Stimulated activated CD4-positive, alpha-beta T cell treated with anti-CD3 and anti-CD28 coated beads, TNF-alpha, amount 100 ng/mL, for 48 hours (primary cell): ENCODE measurements at places on chromosomes 1 and 21.

- DNase-seq = no peak
Measured at GRCh38 chr21:20207335-20207734, 790.9 kb upstream of the NCAM2 start.

DNA sequence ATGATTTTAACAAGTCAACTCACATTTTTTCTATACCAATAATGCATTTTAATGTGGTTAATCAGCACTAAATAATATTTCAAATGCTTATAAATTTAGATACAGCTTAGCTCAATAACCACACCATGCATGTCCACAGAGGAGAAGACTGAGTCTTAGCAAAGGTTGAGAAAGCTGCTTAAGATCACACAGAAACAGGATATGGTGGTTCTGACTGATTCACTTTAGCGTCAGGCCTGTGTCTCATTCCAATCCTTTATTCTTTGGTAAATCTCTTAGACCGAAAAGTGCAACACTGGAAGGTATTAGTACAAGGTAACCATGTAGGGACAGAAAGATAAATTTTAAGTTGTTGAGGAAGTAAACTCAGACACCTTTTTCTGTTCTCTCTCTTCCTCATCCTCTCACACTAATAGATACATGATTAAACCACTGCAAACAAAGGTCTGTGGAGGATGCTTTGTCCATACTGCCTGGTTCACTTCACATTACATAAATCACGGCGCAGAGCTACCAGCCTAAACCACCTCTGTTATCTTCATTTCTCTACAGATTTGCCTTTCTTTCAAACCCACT lies 139.0 kb downstream of the DPYD start:
- DNase-seq = no peak

DNA sequence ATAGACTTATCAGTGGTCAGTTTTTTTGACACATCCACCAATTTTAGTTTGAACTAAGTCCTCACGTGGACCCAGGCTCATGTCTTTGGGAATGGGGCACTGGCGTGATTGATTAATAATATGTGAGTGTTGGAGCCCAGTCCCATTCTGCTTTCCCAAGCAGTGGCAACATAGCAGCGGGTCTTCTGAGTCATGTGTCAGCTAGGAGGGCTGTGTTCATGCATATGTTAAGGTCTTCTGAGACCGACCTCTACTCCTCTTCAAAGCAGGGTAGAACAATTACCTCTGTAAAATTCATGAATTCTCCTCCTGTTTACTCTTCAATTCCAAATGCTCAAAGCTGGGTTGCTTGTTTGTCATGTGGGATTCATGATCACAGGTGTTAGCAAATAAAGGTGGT lies 291.3 kb downstream of the CAMTA1 start:
- no peak for DNase-seq

- DNase-seq = peak; percentile 8
Measured at GRCh38 chr21:37532868-37533780, 166.6 kb downstream of the DYRK1A start.

DNA sequence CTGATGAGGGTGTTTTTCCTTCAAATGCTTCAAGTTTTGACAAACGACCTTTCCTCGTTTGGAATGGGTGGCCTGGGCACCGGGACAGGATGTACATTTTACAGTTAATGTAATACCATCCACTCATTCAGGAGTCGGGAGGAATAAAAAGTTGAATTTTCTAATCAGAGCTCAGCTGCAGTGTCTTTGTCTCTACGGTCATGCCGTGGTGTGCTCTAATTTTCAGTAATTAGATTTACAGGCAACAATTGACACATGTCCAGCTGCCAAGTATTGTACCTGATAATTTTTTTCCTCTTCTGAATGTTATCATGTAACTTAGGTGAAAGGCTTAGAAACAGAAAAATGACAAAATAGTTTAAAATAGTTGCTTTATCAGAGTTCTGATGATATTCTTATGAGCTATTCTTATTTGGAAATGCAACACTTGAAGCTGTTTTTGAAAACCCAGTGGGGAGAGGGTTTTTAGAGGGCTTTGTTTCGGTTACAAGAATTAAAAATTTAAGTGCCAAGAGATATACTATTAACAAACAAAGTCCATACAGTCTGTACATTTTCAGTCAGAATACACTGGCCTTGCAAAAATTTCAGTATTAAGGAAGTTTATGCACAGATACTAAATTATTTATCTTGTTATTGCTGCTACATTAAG lies 1.0 kb downstream of the CDKN2C start:
- DNase-seq = no peak

- DNase-seq = no peak
Measured at GRCh38 chr1:85898861-85899260, 190.6 kb upstream of the ZNHIT6 start.

- no peak for DNase-seq
Measured at GRCh38 chr1:149903836-149904491, 4.6 kb downstream of the BOLA1 start.

- no peak for DNase-seq
Measured at GRCh38 chr1:231639819-231640218, 13.2 kb downstream of the DISC1 start.

GRCh38 chr1:28078680-28079626 lies 9.5 kb downstream of the EYA3 start:
- DNase-seq = no peak

DNA sequence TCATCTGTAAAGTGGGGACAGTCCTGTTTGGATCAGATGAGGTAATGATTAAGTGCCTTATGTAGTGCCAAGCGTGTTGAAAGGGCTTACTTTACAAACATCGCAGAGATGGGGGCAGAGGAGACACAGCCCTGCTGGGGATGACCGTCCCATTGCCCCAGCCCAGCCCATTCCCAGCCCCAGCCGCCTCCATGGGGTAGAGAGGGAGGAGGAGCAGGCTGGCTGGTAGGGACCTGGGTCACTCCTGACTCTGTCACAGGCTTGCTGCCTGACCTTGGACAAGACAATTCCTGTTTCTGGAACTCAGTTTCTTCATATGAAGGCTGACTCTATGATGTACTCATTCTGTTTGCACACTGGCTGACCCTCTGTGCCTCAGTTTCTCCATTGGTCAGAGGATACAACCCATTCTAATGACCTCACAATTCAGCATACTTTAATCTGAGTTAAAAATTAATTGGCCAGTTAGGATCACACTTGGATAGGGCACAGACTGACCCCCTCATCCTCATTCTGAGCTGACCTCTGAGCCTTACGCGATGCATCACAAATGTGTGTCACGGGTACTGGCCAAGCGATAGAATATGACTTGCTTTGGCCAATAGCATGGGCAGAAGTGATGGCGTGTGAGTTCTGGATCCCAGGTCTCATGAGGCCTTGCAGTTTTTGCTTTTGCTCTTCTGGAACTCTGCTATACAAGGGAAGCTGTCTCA lies 91.1 kb downstream of the PTPRU start:
- no peak for DNase-seq

GRCh38 chr1:204178487-204179281 lies 12.5 kb upstream of the REN start:
- no peak for DNase-seq

DNA sequence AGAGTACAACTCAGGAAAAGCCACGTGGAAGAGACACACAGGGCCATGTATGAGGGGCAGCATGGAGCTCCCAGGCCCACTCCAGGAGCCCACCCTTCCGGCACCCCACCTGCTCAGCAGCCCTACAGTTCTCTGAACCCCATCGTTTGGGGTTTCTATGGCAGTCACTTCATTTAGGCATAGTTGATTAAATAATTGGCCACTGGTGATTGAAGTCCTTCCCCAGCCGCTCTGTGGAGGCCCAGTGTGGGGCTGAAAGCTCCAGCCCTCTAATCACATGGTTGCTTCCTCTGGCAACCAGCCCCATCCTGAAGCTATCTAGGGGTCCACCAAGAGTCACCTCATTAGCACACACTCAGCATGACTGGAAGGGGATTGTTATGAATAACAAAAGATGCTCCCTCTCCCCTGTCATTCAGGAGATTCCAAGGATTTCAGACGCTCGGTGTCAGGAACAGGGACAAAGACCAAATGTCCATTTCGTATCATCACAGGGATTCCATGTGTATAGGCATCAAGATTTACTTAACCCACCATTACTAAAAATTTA lies 12.2 kb upstream of the S100A7A start:
- no peak for DNase-seq

GRCh38 chr1:71049951-71050598 lies 2.5 kb upstream of the PTGER3 start:
- no peak for DNase-seq

DNA sequence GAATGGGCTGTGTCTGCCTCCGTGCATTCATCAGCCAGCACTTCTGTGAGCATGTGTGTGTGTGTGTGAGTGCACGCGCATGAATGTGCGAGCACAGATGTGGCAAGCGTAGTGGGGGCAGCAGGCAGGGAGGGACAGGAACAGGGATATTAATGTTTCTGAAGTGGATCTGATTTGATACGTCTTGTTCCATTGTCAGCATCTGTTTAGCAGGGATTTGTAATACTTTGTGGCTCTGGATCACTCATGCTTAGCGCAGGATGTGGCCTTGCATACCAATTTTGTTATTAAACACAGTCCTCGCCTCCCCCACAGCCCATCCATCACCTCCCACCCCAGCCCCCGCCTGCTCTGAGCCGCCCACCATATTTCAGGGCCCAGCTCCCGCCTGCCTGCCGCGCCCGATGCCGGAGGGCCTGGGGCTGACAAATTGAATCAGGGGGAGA lies 52.4 kb downstream of the TMEM53 start:
- DNase-seq = no peak

GRCh38 chr1:202154766-202155477 lies 5.5 kb downstream of the PTPN7 start:
- DNase-seq = no peak

- DNase-seq = no peak
Measured at GRCh38 chr1:67355745-67356424, 48.2 kb downstream of the IL12RB2 start.
